ENCODE measurements at places on chromosomes 12 and 14.
A peak's percentile ranks its signal among the peaks of the same experiment; 100 is the strongest.

DNA sequence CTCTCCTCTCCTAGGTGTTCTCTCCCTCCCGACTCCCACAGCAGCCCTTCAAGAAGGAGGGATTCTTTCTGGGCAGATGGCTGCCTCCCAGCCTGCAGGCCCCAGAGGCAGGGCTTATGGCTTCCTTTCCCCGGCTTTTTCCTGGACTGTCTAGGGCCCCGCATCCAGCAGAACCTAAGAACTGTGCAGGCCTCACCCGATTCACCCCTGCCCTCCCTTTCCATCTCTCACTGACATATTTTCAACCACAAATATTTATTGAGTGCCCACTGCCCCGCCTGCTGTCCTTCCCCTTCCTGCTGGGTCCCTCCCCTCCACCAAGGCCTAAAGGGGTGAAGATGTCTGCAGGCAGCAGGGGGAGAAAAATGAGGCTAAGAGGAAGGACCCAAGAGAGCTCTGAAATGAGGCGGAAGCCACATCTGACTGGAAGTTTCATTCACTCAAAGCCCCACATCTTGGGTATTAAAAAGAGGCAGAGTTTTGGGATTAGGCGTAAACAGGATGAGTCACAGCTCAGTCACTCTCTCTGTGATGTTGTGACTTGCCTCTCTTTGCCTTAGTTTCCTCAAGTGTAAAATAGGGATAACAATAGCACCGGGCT is 2.9 kb downstream of the SCNN1A start:
- H3K4me1 ChIP-seq, result peaks cover 31% of the 10 kb centered on the region
- H3K4me3 ChIP-seq, result no peak overlapping the region
- no peaks in the 10 kb centered on the region for H3K36me3 ChIP-seq
- H3K27ac ChIP-seq, result peak overlapping the region; percentile 51
- H3K27me3 ChIP-seq, result no peaks in the 10 kb centered on the region
- no peak for DNase-seq

- H3K4me1 ChIP-seq, result peaks cover 78% of the 10 kb centered on the region
- H3K27me3 ChIP-seq, result no peaks in the 10 kb centered on the region
- H3K4me3 ChIP-seq, result peak overlapping the region; percentile 75
- no peak for DNase-seq
- peaks cover 53% of the 10 kb centered on the region for H3K36me3 ChIP-seq
These were observed 62.8 kb downstream of the PPP2R5C start for GRCh38 chr14:101824339-101824727.

DNA sequence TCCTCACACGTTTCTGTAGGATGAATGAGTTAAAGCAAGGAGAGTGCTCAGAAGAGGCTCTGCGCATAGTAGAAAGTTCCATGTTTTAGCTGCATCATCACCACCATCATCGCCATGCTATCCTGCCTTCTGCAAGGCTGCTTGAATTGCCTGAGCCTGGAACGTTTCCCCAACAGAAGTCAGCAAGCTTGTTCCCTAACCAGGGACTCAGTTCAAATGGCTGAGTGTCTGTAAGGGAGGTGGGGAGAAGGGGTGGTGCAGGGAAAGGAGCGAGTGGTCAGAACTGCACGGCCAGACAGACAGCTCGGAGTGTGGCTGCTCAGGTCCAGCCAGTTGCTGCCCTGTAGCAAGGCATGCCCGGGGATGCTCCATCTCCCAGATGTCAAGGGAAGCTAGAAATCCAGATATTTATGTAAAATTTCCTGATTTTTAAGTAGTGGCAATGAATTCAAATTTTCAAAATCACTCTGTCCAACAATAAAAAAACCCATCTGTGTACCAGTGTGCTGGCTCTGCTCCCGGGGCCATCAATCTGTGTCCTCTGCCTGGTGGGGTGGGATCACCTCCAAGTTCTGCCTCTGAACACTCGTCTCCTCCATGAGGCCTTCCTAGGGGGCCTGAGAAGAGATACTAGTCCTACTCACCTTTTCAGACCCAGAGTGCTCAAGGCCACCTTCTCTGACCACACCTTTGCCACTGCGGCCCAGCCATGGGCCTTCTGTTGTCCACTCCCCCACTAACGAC is 162.7 kb downstream of the FOXN3 start:
- peaks cover 44% of the 10 kb centered on the region for H3K36me3 ChIP-seq
- DNase-seq, result no peak
- H3K27ac ChIP-seq, result no peak overlapping the region
- H3K4me3 ChIP-seq, result no peak overlapping the region
- H3K27me3 ChIP-seq, result no peaks in the 10 kb centered on the region

DNA sequence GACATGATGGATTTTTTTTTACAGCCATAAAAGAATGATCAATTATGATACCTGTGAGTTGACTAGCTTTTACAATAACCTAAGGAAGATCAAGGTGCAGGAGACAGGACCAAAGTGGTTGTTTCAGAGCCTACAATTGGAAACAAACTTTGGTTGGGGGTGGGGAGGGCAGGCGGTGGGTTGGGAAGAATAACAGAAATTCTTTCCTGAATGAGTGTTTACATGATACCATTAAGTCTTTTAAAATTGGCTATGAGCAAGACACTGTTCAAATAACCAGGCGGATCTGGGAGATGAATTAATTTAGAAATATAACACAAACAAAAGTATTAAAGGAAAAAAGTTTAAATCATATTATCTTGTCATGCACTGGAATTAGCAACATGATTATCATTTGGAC is 7.2 kb downstream of the NFYB start:
- no peaks in the 10 kb centered on the region for H3K27me3 ChIP-seq
- H3K4me1 ChIP-seq, result peaks cover 18% of the 10 kb centered on the region
- DNase-seq, result no peak
- H3K27ac ChIP-seq, result no peak overlapping the region

- H3K27ac ChIP-seq, result no peak overlapping the region
- no peaks in the 10 kb centered on the region for H3K4me1 ChIP-seq
- no peaks in the 10 kb centered on the region for H3K36me3 ChIP-seq
- no peaks in the 10 kb centered on the region for H3K27me3 ChIP-seq
These were observed 129.9 kb downstream of the KCNA5 start for GRCh38 chr12:5173511-5174011.

GRCh38 chr12:78392918-78393317 is 471.7 kb upstream of the SYT1 start:
- H3K36me3 ChIP-seq, result no peaks in the 10 kb centered on the region
- no peaks in the 10 kb centered on the region for H3K27me3 ChIP-seq
- DNase-seq, result no peak
- no peak overlapping the region for H3K27ac ChIP-seq
- no peaks in the 10 kb centered on the region for H3K4me1 ChIP-seq

DNA sequence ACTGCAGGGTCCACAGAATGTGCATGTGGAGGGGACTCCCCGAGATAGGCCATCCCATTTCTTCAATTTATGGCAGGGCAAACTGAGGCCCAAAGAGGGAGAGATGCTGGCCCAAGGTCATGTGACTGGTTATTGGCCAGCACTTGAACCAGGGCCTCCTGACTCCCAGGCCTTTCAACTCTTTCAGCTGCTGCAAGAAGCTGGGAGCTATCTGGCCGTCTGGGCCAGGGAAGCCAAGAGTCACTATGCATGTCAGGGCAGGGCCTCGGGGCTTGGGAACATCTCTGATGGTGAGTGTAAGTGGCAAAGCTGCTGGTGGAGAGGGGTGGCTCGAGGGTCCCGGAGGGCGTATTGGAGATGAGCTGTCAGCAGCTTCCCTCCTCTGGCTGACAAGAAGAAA is 9.5 kb upstream of the LTBP2 start:
- no peaks in the 10 kb centered on the region for H3K36me3 ChIP-seq
- peaks cover 14% of the 10 kb centered on the region for H3K27me3 ChIP-seq
- no peak overlapping the region for H3K4me3 ChIP-seq

- no peak overlapping the region for H3K27ac ChIP-seq
- no peak for DNase-seq
- H3K27me3 ChIP-seq, result peaks cover 10% of the 10 kb centered on the region
- H3K36me3 ChIP-seq, result no peaks in the 10 kb centered on the region
These were observed 38.4 kb downstream of the SLCO1A2 start for GRCh38 chr12:21296348-21296747.
